ENCODE measurements at places on chromosomes 6 and 20.

GRCh38 chr20:58073945-58074856 lies 154.3 kb downstream of the ANKRD60 start:
- DNase-seq, result no peak

- no peak for DNase-seq
Observed at GRCh38 chr6:133895573-133896343, 6.8 kb downstream of the TCF21 start.

DNA sequence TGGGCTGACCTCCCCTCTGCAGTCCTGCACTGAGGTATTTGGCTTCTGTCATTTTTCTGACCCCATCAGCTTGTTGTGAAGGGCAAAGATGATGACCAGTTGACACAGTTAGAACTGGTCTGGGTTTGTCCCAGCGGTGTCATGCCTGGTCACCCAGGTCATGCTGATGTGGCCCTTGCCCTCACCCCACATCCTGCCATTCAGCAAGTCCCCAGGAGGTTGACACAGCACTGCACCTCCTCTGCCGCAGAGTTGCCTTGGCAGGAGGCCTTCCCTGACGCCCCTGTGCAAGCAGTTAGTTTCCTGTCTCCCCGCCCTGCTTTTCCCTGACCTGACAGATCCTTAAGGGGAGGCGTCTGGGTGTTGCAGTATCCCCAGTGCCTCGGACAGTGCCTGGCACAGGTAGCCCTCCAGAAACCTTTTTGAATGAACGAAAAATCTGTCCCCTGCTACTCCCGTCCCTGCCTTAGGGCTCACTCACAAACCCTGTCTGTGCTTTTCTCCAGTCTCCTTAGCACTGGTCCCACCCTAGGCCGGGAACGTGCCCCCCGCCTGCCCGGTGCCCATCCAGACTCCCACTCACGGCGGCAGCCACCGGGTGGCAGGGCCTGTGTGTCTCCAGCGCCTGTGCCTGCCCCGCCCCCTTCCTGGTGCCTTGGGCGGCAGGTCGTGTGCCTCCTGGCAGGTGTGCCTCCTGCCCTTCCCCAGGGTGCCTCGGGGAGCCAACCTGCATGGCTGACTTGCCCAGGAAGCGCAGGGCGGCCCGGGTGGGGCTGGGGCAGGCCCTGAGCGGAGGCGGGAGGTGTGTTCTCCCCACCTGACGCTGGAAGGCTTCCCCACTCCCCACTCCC lies 146.3 kb upstream of the RNF24 start:
- no peak for DNase-seq

DNA sequence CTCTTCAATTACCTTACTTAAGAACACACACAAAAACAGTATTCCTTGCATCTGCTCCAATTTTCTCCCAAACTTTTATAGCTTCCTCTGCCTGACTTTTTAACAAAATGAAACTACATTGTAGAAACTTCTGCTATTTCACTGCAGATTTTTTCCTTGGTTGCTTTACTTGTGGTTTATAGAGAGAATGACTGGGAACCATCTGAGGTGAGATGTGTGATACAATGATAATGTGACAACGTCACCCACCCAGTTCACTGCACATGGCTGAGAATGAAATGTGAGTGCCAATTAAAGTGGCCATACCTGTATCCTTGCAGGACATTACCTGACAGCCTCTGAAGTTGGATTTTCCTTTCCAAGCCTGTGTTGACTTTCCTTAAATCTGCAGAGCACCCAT lies 258.4 kb downstream of the CD83 start:
- no peak for DNase-seq

GRCh38 chr6:132334521-132334885 lies 66.8 kb downstream of the MOXD1 start:
- DNase-seq, result no peak

- peak; percentile 62 for DNase-seq
Observed at GRCh38 chr20:15930311-15931305, 642.6 kb downstream of the KIF16B start.

DNA sequence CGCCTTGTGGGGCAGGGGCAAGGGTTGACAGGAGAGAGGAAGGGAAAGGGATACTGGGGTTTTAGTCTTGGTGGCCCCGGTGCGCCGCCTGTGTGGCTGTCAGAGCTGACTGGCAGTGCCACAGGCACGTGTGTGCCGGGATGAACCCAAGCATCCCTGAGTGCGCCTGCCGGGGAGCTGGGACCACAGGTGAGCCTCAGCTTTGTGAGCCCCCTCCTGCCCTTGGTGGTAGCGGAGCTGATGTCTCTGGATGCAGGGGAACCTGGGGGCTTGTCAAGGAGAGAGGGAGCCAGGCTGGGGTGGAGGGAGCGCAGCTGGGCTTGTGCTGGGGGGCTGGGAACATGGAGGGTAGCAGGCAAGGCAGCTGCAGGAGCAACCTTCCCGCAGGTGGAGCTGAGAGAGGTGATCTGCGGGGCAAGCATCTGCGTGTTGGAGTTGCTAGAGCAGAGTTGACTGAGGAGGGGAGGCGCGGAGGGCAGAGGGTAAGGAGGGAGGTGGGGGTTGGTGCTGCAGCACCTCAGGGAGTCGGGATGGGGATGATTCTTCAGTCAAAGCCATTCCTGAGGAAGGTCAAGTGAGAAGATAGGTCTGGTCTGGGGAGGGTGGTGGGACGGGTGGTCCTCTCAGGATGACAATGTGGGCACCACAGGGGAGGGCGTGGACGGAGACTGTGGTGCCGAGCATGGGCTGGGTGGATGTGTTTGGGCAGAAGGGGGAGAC lies 28.1 kb downstream of the PYGB start:
- DNase-seq, result no peak

DNA sequence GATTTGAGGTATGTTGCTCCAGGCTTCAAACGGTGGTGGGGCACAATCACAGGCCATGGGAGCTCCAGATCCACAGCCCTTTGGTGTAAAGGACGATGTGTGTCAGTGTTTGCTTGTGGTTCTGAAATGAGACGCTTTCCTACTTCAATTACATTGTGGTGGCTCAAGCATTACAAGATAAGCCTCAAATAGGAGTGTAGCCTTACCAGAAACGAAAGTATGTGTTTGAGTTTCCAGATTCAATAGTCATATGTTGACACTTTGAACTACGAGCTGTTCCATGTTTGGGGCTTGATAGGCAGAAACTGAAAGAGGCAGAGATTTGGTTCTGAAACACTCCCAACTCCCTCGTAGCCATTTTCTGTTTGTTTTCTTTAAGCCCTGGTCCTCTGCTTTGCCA lies 187.1 kb downstream of the MYLK4 start:
- no peak for DNase-seq

GRCh38 chr20:38293491-38294065 lies 10.4 kb upstream of the BPI start:
- DNase-seq, result no peak

GRCh38 chr6:164142322-164142721 lies 727.8 kb downstream of the QKI start:
- no peak for DNase-seq

GRCh38 chr6:136070815-136071214 lies 179.3 kb downstream of the MTFR2 start:
- no peak for DNase-seq

- DNase-seq, result no peak
Observed at GRCh38 chr6:39865011-39865888, 69.0 kb downstream of the MOCS1 start.

DNA sequence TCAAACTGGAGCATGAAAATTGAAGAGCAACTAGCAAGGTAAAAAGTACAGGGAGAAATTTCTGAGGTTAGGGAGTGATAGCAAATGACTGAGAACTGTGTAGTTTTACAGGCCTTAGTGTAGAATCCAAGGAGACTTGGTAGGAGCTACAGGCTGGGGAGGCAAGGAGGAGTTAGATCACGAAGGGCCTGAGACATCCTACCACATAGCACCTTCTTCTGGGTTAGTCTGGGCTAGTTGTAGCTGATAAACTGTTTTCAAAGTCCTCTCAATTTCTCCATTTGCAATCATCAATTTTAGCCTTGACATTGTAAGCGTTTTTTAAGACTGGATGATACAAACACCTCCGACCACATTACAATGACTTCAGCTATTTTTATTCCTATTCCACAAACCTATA lies 209.7 kb downstream of the TMEM200A start:
- DNase-seq, result no peak

DNA sequence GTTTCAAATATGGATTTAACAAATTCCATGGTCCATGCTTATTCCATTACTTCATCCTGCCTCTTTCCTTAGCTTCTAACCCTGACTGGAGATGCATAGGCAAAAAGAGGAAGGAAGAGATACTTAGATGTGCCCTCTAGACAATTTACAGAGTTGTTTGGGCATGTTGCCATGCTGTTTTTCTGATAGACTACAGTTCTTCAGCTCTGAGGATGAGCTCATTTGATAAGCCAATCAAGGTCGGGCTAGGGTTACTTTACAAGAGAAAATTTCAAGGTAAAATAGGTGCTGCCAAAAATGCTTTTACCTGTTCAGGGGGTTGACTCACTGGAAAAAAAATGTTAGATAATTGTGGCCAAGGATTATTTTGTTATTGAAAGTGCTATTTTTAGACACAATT lies 5.9 kb downstream of the HCRTR2 start:
- no peak for DNase-seq

GRCh38 chr20:25487306-25487705 lies 79.8 kb downstream of the GINS1 start:
- no peak for DNase-seq

GRCh38 chr6:15490242-15491100 lies 172.4 kb downstream of the DTNBP1 start:
- DNase-seq, result no peak

- DNase-seq, result no peak
Observed at GRCh38 chr6:107396211-107396610, 63.2 kb downstream of the PDSS2 start.

All from renal pelvis (tissue), 12 donors.